ENCODE measurements at places on chromosomes 2 and 18. TPM values are rescaled to one million over a fixed set of nuclear protein-coding genes. Genes with fewer than 3 reads are reported as not detected.

CCDC68 gene
- 5.9 TPM for total RNA-seq

OSBPL6 gene
- total RNA-seq: 0.96 TPM

CD8B2 gene
- total RNA-seq: not detected

ESPNL gene
- total RNA-seq: 0.58 TPM

TRIP12 gene
- 256 TPM for total RNA-seq

APLF gene
- total RNA-seq: 3.5 TPM

PROKR1 gene
- not detected for total RNA-seq

B4GALT6 gene
- total RNA-seq: 2.8 TPM

CAPN13 gene
- total RNA-seq: under 0.01 TPM

EFEMP1 gene
- total RNA-seq: 2,583 TPM

MAL gene
- 0.96 TPM for total RNA-seq

DSG2 gene
- total RNA-seq: 0.19 TPM

CHRND gene
- not detected for total RNA-seq

MYCN gene
- total RNA-seq: not detected

SGPP2 gene
- under 0.01 TPM for total RNA-seq

CHRNA1 gene
- total RNA-seq: 0.38 TPM

NCKAP1 gene
- total RNA-seq: 165 TPM

NXPH2 gene
- 0.28 TPM for total RNA-seq

EN1 gene
- not detected for total RNA-seq

Data from regular cardiac myocyte (primary cell).